ENCODE measurements at places on chromosomes 7 and 10.

- DNase-seq, result no peak
Observed at GRCh38 chr7:63998549-63998948, at the start of gene ZNF722. ZNF722 (plus strand) TSS chr7:63998849; CDS start chr7:63998962, 113 bp downstream.

DNA sequence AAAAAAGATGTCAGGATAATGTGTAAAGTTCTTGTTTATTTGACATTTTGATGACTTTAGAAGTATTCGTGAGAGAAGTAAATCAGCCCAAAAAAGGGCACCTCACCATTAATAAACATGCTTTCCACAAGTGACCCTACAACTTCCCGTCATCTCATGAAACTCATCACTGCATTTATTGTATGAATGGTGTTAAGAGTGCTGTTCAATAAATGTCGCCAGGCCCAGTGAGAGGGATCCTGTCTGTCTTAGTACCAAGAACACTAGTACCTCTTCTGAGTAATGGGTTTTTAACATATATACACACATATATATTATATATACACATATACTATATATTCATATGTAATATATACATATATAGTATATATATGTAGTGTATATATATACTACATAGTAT lies 61.9 kb downstream of the TMEM26 start:
- no peak for DNase-seq

- DNase-seq, result no peak
Observed at GRCh38 chr10:104195706-104196105, 36.5 kb downstream of the CFAP43 start.

DNA sequence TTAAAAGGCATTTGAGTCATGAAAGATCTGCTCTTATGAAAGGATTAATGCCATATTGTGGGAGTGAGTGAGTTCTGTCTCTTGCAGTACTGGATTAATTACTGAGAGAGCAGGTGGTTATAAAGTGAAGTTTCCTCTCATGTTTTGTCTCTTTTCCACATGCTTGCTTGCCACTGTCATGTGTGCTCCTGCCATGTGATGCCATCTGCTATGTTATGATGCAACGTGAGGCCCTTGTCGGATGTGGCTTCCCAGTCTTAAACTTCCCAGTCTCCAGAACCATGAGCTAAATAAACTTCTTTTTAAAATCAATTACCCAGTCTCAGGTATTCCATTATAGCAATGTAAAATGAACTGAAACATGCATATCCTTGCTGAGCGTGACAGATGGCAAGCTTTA lies 22.7 kb upstream of the TCTN3 start:
- DNase-seq, result no peak

GRCh38 chr10:77121829-77122228 lies 515.8 kb downstream of the KCNMA1 start:
- DNase-seq, result no peak

GRCh38 chr7:97200018-97200417 lies 82.5 kb downstream of the SDHAF3 start:
- no peak for DNase-seq

- no peak for DNase-seq
Observed at GRCh38 chr7:102460467-102460866, 4.2 kb downstream of the ALKBH4 start.

All from trophoblast cell (in vitro differentiated cells and primary cell).